T-cell (primary cell): ENCODE measurements at places on chromosomes 4 and X.

- DNase-seq: no peak
These were observed 24.6 kb downstream of the ADGRG4 start for GRCh38 chrX:136325377-136325776.

- DNase-seq: no peak
These were observed 148.3 kb downstream of the APBB2 start for GRCh38 chr4:41066049-41066448.

DNA sequence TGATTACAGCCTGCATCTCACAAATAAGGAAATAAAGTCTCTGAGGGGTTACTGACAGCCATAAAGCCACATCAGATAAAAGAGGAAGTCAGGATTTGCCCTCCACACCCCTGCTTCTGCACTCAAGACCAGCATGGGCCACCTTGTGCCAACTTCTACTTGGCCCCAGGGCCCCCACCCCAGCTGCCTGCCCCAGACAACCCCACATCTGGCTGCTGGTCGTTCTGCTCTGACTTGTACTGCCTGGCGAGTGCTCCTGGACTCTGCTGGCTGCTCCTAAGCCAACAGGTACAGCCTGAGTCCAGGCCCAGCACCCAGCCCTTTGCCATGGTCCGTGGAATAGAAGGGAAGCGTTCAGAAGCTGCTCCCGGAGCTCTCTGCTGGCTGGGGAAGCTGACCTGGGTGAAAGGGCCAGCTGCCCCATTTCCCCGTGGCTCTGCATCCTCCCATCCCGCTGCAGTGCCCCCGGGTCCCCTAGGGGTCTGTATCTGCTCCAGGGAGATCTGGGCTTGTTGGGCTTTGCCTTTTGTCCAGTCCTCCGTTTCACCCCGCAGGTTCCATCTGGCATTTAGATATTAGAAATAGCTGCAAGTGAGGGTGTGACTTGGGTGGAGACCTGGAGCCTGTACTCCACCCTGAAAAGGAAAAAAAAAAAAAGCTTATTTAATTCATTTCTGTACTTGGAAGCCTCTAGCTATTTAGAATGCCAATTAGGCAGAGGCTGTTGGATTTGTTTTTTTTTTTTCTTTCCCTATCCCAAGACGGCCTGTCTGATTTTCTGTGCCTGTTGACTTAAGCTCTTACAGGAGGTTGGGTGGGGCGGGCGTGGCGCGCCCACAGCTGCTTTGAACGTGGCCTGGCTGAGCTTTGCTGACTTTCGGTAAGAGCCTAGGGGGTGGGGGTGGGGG is 194.7 kb downstream of the PTTG2 start:
- no peak for DNase-seq

DNA sequence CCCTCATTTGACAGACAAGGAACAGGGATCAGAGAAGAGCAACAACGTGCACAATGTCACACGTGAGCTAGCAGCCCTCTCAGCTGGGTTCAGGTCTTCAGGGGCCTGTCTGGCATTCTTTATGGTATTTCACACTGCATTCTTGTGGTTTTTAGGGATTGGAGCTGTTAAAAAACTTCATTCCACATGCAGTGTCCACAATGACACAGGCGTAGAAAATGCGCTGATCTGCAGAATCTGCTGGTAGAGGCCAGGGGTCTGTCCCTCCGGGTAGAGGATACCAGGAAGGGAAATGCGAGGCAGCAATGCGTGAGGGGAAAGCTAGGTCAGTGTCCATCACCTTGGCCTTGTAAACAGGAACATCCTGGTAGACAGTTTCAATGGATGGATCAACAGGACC is 36.6 kb downstream of the MAP7D3 start:
- no peak for DNase-seq

DNA sequence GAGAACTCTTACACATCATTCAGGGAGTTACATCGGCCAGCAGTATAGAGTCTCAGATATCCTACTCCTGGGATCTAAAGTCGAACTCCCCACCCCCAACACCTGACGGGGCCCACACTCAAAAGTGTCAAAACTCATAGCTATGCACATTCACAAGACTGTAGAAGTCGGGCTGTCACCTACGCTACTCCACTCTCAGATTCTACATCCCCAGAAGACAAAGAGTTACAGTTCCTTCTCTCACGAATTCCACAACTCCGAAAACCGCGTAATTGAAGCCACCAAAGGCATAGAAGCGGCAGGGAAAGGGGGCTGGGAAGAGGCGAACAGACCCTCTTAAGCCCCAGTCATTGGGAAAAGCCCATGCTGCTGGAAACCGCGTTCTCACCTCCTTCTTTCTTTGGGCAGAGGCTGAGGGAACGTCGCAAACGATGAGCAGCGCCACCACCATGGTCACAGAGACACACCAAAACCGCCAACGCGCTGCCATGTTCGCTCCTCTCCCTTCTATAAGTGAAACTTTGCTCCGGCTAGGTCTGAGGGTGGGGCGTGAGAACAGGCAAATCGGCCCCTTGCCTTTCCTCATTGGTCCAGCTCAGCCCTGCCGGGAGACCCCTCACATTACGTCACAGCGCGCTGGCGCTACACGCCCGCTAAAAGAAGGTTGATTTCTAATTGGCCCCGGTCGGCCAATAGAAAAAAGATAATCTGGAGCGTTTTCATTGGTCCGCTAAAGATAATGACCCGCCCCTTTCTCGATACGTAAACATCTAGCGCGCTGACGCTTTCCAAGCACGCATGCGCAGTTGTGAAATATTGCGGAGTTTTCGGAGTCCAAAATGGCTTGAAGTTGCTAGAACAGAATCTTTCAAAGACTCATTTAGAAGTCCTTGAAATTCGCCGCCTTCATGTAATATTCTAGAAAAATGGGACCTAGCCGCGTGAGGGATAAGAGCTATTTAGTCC is at the start of gene MAGT1:
MAGT1 (minus strand) TSS at position 515 of the 966 bp plus-strand sequence; CDS start at position 490, 25 bp downstream.
- peak; percentile 89 for DNase-seq

GRCh38 chr4:83371235-83371634 is 36.6 kb upstream of the HPSE start:
- DNase-seq: no peak

- peak; percentile 2 for DNase-seq
These were observed 112.1 kb upstream of the EOLA2 start for GRCh38 chrX:150050387-150050786.

GRCh38 chr4:85154591-85154990 is 188.1 kb upstream of the WDFY3 start:
- DNase-seq: no peak

DNA sequence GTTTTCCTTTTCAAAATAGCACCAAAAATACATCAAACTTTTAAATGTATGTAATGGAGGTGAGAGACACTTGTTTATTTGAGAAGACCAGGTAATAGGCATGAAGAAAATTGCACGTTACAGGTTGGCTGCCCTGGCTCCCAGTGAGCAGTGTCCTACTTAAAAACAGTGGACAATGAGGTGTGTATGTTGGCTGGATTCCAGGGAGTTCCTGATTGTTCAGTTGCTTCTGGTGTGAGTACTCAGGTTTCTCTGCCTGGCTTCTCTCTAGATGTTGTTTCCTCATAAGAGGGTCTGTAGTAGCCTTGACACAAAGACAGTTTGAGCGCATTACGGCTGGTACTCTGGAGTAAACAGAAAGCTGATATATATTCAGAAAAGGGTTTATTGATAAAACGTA is 29.4 kb downstream of the SNX25 start:
- no peak for DNase-seq

DNA sequence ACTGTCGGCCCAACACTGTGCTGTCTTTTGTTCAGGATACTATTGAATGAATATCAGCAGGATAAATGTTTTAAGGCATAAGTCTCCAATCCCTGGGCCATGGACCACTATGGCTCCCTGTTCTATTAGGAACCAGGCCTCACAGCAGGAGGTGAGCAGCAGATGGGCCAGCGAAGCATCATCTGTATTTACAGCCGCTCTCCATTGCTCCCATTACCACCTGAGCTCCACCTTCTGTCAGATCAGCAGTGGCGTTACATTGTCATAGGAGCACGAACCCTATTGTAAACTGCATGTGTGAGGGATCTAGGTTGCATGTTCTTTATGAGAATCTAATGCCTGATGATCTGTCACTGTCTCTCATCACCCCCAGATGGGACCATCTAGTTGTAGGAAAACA is 3.7 kb upstream of the APLN start:
- no peak for DNase-seq

GRCh38 chr4:142549726-142550463 is 296.2 kb downstream of the INPP4B start:
- DNase-seq: no peak

- no peak for DNase-seq
These were observed 66.7 kb upstream of the MTNR1A start for GRCh38 chr4:186621959-186622553.
